ENCODE measurements at places on chromosomes 5 and 9. TPM values are rescaled to one million over a fixed set of nuclear protein-coding genes. Genes with fewer than 3 reads are reported as not detected.
A peak's percentile ranks its signal among the peaks of the same experiment; 100 is the strongest.

IRX2 gene
- 5.6 TPM for total RNA-seq

SLC23A1 gene
- total RNA-seq, result not detected

CENPH gene
- 3.2 TPM for total RNA-seq

PGM5 gene
- total RNA-seq, result 157 TPM

PCYOX1L gene
- total RNA-seq, result 2.0 TPM

GRCh38 chr5:149303210-149303609, 31.6 kb downstream of the AFAP1L1 start:
- DNase-seq, result no peak

GRCh38 chr5:181069767-181070491, 29.9 kb downstream of the BTNL9 start:
- no peak for DNase-seq

- peak; percentile 37 for DNase-seq
These were observed 41.6 kb upstream of the EXOC3 start for GRCh38 chr5:401146-402034.

Measured in Right ventricle myocardium superior (tissue), 1 donor.